Stimulated activated naive CD8-positive, alpha-beta T cell treated with anti-CD3 and anti-CD28 coated beads, Interleukin-15, Interleukin-2, amounts not matched to agents 100 U/mL and 50 U/mL, for 24 hours (primary cell): ENCODE measurements at places on chromosomes 13 and 19.

- DNase-seq = no peak
Measured at GRCh38 chr19:50490991-50491472, 14.4 kb upstream of the GARIN5A start.

- no peak for DNase-seq
Measured at GRCh38 chr13:76668141-76668540, 218.1 kb downstream of the KCTD12 start.

DNA sequence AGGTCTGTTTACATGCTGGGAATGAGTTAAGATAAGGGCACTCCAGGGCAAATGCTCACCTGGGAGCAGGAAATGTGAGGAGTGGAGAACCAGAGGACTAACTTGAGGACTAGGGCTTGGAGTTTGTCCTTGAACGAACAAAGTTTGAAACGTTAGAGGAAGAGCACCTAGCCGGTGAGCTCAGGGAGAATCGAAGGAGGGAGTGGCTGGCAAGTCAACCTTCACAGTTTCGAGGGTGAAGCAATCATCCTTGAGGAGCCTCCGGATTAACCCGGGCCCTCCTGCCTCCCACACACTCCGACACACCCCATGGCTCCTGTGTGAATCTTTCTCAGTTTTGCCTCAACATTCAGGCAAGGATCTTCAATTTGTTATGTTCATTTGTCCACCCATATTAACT is 58.6 kb downstream of the LMO7 start:
- DNase-seq = no peak

GRCh38 chr13:96696389-96696900 is 297.8 kb downstream of the OXGR1 start:
- no peak for DNase-seq
